ENCODE measurements at places on chromosomes 5 and 9.
A peak's percentile ranks its signal among the peaks of the same experiment; 100 is the strongest.

DNA sequence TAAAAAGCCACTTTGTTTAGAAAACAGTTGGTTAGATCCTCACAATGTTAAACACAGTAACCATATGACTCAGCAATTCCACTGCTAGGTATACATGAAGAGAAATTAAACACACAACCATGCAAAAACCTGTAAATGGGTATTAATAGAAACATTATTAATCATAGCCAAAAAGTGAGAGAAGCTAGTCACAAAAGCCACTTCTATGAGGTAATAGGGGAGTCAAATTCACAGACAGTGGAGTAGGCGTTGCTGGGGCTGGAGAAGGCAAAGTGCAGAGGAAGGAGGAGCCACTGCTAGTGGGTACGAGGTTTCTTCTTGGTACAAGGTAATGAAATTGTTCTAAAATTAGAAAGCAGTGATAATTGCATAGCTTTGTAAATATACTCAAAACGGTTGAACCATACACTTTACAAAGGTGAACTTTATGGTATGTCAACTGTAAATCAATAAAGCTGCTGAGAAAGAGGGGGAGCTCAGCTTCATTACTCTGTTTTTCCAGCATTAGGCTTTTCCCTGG, 364.4 kb downstream of the GADD45G start:
- DNase-seq: no peak
- no peak overlapping the region for H3K4me3 ChIP-seq
- no peak overlapping the region for H3K27ac ChIP-seq
- no peaks in the 10 kb centered on the region for H3K36me3 ChIP-seq

DNA sequence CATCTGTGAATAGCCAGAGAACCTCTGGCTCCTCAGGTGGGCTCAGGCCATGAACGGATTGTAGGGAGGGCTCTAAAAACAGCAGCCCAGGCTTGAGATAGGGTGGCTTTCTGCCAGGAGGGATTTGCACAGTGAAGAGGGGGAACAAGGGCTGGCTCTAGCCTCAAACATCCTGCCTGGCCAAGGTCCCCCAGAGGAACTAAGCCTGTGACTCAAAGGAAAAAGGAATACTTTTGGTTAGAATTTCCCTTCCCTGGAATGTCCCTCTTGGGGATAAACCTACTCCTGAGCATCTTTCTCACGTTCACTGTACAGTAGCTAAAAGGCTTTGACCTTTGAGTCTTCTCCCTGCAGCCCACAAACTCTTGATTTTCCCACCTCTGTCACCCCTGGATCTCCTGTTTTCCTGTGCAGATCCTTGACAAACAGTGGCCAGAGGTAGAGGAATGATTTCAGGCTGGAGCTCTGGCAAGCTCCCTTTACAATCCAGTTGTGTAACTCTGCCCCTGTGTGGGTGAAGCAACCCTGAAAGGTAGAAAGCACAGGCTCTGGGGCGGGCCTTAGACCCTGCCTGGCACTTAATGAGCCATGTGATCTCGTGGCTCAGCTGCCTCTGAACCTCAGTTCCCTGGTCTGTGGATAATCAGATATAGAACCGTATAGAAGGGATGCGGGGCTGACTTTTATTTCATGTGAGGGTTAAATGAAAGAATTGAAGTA, 17.4 kb downstream of the SEC61B start:
- peaks cover under 1% of the 10 kb centered on the region for H3K36me3 ChIP-seq
- no peak overlapping the region for H3K4me3 ChIP-seq
- no peaks in the 10 kb centered on the region for H3K27me3 ChIP-seq
- no peak for DNase-seq
- peak overlapping the region; percentile 54 for H3K27ac ChIP-seq

DNA sequence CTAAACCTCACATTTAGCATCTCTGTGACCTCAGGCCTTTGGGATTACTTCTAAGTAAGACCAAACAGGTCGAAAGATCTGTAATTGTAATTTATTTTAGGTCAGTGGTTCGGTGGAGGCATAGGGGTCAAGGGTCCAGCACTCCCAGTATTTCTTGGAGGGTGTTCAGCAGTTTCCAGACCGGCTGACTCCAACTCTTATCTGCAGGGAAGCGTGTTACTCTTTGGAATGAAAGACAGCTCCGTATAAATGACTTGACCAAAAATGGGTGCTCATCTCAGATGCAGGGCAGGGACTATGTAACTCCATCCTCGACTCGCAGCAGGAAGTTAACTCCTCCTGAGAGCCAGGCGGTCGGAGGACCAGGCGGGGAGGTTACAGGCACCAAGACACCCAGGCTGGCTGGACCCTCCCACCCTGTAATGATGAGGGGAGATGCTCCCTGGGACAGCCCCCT, 620 bp upstream of the VPS13A start:
- H3K36me3 ChIP-seq: no peaks in the 10 kb centered on the region
- DNase-seq: no peak
- H3K4me3 ChIP-seq: peak overlapping the region; percentile 97

GRCh38 chr5:143440448-143441115, 37.1 kb upstream of the NR3C1 start:
- no peaks in the 10 kb centered on the region for H3K36me3 ChIP-seq
- peak overlapping the region; percentile 26 for H3K4me3 ChIP-seq
- H3K4me1 ChIP-seq: peaks cover 14% of the 10 kb centered on the region
- H3K27ac ChIP-seq: peak overlapping the region; percentile 8
- DNase-seq: no peak

GRCh38 chr9:86469476-86470250, 115.5 kb upstream of the TUT7 start:
- H3K4me1 ChIP-seq: no peaks in the 10 kb centered on the region
- peaks cover 2% of the 10 kb centered on the region for H3K36me3 ChIP-seq
- no peak overlapping the region for H3K27ac ChIP-seq
- DNase-seq: no peak

DNA sequence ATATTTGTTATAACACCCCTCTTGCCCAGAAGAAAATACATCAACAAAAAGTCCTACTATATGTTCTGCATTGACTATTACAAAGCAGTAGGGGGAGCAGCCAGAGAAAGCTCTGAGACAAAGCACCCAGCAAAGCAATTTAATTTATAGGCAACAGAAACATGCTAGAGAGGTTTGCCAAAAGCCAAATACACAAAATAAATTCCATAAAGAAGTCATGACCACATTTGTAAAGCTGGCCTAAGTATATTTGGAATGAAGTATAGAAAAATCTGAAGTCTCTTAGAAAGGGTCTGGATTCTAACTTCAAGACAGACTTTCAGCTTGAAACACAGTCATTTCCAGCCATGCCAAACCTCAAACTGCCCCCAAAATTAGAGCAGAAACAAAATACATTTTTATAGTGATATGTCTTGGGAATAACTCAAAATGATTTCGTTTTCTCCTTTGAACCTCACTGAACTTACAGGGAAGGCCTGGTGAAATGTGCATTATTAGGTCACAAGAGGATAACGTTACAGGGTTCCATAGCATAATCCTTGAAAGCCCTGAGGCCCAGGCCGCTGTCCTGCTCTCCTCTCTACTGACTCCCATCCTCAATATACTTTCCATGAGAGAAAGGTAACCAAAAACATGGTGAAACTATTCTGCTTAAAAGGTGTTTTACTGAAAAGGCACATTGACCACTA, 451.8 kb downstream of the RAB3C start:
- no peak for DNase-seq
- H3K4me3 ChIP-seq: peak overlapping the region; percentile 96
- peaks cover 7% of the 10 kb centered on the region for H3K36me3 ChIP-seq
- peak overlapping the region; percentile 95 for H3K27ac ChIP-seq

DNA sequence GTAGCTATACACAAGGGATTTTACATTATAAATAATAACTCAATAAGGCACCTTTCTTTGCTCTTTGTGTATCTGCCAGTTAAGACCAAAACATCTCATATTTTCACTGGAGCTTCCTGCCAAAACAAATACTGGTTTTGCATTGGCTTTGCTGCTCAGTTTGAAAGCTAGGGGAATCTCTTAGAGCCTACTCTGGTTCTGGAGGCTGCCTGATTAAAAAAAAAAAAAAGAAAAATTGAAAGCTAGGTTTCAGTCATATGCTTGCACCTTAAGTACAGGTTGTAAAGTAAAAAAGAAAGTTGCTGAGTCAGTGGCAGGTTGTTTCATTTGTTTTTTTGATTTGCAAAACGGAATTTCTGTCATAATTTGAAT, 2.3 kb downstream of the DENND4C start:
- H3K4me3 ChIP-seq: no peak overlapping the region
- no peak for DNase-seq
- no peaks in the 10 kb centered on the region for H3K36me3 ChIP-seq

- H3K27ac ChIP-seq: no peak overlapping the region
- H3K4me1 ChIP-seq: no peaks in the 10 kb centered on the region
- DNase-seq: no peak
- no peaks in the 10 kb centered on the region for H3K36me3 ChIP-seq
These were observed 304.4 kb upstream of the IRX4 start for GRCh38 chr5:2187156-2187555.
